ENCODE measurements at places on chromosomes 13 and 19.

GRCh38 chr13:88022431-88023208 lies 351.4 kb downstream of the SLITRK5 start:
- DNase-seq, result no peak

GRCh38 chr13:93146584-93147297 lies 79.9 kb upstream of the GPC6 start:
- DNase-seq, result no peak

- no peak for DNase-seq
Observed at GRCh38 chr19:16778796-16779411, 50.3 kb upstream of the SIN3B start.

GRCh38 chr13:113315992-113316391 lies 19.0 kb downstream of the LAMP1 start:
- DNase-seq, result no peak

GRCh38 chr19:16208847-16209665 lies 11.3 kb downstream of the AP1M1 start:
- no peak for DNase-seq

DNA sequence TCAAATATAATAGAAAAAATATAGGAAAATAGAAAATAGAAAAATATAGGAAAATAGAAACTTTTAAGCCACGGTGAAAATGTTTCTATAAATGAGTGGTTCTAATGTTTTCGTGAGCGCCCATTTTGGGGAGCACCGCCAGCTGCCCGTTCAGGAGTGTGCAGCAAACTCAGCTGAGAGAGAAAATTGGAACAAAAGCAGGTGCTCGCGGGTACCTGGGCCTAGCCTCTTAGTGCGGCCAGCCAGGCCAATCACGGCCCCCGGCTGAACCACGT lies 204 bp upstream of the PDX1 start:
- no peak for DNase-seq

DNA sequence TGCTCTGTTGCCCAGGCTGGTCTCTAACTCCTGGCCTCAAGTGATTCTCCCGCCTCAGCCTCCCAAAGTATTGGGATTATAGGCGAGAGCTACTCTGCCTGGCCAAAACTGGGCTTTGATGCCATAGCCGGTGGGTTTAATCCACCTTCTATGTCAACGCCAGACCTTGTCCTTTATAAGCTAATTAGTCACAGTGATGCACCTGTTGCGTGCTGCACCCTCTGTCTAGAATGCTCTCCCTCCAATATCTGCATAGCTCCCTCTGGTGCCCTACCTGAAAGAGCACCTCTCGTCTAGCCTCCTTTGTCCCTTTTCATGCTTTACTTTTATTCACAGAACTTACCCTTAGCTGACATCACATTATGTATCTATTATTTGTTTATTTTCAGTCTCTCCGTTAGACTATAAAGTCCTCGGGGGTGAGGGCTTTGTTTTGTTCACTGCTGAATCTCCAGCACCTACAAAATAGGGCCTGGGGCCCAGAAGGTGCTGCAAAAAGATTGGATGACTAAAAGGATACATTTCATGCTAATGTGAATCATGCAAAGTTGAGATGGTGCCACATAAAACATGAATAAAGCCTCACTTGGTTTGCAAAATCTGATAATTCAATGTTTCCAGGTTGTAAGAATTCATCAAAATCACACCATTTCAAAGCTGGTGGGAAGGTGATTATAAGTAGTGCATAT lies 148.1 kb downstream of the USP12 start:
- DNase-seq, result no peak

- DNase-seq, result no peak
Observed at GRCh38 chr19:4009990-4010807, 2.7 kb downstream of the PIAS4 start.
